ENCODE measurements at places on chromosomes 1 and 21.

DNA sequence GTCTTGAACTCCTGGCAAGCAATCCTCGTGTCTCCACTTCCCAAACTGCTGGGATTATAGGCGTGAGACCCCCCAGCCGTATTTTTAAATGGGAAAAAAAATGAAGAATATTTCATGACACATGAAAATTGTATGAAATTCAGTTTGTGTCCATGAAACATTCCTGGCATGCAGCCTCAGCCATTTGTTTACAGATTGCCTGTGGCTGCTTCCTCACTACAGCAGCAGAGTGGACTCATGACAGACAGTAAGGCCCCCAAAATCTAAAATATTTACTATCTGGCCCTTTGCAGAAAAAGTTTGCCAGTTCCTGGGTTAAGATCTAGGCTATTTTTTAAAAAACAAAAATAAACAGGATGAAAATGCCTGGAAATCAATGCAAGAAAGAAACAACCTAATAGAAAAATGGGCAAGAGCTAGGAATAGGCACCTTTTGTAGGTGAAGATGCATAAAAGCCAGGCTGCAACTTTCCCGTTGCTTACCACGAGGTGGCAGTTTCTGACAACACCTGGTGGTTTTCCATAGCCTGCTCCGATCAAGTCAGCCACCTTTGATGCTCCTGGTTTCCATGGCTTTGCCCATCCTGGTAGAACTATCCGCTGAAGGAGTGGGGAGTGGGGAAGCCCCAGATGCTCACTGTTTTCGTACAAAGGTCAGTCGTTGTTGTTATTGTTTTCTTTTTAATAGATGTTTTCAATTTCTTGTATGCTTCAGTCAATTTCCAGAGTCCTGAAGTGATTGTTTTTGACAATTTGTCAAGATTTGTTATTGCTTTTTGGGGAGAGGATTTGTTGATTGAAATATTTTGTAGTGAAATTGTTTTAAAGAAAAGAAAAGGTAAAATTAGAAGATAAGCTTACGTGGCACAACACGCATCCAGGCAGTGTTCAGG is 24.3 kb downstream of the UBE2Q1 start:
- no peak for DNase-seq

GRCh38 chr21:17542371-17543011 is 29.6 kb downstream of the CXADR start:
- no peak for DNase-seq

- no peak for DNase-seq
Measured at GRCh38 chr1:7617826-7618225, 153.3 kb upstream of the VAMP3 start.

DNA sequence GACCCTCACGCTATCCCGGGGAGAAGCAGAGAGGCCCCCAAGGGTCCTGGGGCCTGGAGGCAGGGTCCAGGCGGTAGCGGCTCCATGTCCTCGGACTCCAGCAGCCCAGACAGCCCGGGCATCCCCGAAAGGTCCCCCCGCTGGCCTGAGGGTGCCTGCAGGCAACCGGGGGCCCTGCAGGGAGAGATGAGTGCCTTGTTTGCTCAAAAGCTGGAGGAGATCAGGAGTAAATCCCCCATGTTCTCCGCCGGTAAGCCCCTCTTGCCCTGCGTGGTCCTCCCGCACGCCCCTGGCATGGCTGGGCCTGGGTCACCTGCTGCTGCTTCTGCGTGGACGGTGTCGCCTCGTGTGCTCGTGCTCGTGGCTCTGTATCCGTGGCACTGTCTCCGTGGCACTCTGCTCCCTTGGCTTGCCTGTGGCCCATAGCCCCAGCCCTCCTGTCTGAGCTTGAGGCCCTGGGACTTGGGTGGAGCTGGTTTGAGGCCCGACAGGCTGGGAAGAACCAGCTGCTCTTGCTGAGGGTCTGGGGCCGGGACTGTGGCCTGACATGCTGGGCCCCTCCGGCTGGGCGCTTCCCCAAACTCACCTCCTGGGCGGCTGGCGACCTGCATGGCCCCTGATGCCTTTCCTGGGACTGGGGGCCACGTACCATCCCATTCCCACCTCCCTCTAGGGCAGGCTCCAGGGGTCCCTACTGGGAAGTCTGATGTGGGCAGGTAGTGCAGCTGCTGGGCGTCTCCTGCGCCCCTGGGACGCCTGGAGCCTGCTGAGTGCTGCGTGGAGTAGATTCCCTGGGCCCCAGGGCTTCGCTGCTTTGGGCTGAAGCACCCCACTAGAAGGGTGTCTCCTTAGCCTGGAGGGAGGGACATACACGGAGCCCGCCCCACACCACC is 23.5 kb downstream of the PANK4 start:
- no peak for DNase-seq

GRCh38 chr21:38879912-38880576 is 74.3 kb downstream of the ETS2 start:
- DNase-seq = no peak

- no peak for DNase-seq
Measured at GRCh38 chr1:160344936-160345335, 1.8 kb downstream of the NCSTN start.

DNA sequence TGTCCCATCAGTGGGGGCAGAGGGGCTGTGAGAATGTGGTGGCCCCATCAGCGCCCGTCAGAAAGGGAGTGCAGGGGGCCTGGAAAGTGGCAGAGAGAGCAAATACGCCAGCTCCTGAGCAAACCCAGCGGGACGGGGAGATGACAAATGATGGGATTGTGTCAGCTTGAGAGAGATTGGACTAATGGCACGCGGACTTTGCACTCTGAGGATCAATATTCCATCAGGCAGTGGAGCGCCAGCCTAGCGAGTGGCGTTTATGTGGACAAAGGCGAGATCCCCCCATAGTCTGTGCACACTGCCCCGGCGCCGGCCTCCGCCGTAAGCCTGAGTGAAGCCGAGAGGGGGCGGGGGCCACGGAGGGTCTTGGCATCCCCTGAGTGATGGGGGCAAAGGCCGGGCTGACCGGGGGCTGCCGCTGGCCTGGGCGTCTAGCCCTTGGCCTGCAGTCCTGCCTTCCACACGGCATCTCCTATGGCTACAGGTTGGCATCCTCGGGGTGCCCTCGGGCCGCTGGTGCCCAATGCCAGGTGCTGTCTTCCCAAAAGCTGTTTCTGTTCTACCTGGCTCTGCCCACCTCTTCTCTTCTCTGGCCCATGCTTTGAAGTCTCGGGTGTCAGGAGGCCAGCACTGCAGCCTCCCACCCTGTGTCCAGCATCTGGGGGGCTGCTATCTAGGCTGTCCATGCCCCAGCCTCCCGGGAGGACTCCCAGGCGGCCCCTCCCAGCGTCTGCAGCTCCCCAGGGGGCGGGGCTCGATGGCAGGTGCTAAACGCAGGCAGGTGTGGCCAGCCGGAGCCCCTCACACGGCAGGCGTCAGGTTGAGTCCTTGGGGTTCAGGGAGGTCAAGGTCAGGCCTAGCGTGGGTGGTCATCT is 46.5 kb downstream of the PRDM16 start:
- no peak for DNase-seq

- no peak for DNase-seq
Measured at GRCh38 chr1:150271291-150271959, 1.2 kb upstream of the C1orf54 start.

DNA sequence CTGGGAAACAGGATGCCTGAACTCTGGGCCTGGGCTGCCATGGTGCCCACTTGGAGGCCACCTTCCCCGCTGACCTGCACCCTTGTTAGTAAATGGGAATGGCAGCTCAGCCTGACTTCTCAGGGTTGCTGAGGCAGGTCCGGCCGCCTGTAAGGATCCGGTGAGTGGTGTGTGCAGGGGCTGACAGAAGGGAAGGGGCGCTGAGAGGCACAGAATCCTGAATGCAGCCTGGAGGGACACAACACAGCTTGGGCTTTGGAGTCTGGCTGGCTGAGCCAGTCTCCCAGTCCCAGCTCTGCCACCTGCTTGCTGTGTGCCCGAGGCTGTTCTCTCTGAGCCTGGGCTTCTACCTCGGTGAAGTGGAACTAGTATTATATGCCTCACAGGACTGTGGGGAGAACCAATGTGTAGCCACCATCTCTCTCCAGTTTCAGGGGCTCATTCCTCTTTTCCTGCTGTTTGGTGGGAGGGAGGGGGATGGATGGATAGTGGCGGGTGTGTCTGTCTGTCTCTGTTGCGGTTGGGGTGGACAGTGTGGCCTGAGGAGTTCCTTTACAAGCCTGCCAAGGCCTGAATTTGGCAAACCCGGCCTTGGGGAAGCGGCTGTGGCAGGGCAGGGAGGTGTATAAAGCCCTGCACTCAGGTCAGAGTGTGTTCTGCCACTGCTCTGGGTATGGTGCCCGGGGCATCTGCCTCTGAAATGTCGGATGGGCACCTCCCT is 18.0 kb downstream of the ADORA1 start:
- no peak for DNase-seq

DNA sequence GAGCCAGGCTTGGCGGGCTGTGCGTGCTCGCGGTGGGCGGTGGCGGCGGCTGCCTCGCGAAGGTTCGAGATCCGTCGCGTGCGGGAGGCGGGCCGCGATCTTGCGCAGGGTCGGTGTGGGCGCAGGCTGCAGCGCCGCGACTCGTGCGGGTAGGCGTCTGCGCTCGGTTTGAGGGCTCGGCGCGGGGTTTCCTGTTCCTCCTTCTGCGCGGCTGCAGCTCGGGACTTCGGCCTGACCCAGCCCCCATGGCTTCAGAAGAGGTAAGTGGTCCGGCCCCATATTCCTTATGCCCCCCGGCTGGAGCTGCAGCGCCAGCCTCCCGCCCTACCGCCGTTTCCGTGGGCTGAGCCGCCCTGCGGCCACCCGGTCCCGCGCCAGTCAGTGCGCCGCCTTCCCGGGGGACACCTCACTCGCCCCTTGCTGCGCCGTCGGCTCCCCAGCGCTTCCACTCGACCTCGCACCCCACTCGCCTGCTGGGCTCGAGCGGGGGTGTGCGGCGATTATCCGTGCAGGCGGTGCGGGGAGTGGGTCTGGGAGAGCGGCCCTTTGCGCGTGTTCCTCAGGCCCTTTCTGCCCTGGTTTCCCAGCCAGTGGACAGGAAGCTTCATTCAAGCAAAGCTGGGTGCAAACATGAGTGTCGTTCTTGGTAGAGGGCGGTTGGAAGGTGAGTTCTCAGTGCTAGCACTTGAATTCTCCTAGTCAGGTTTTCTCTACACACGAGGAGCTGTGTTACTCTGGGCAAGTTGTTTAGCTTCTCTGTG is at the start of gene CACYBP:
TSS of gene CACYBP (plus strand) at position 12 of the 761 bp plus-strand sequence. CDS start at position 246, 234 bp downstream.
- no peak for DNase-seq

DNA sequence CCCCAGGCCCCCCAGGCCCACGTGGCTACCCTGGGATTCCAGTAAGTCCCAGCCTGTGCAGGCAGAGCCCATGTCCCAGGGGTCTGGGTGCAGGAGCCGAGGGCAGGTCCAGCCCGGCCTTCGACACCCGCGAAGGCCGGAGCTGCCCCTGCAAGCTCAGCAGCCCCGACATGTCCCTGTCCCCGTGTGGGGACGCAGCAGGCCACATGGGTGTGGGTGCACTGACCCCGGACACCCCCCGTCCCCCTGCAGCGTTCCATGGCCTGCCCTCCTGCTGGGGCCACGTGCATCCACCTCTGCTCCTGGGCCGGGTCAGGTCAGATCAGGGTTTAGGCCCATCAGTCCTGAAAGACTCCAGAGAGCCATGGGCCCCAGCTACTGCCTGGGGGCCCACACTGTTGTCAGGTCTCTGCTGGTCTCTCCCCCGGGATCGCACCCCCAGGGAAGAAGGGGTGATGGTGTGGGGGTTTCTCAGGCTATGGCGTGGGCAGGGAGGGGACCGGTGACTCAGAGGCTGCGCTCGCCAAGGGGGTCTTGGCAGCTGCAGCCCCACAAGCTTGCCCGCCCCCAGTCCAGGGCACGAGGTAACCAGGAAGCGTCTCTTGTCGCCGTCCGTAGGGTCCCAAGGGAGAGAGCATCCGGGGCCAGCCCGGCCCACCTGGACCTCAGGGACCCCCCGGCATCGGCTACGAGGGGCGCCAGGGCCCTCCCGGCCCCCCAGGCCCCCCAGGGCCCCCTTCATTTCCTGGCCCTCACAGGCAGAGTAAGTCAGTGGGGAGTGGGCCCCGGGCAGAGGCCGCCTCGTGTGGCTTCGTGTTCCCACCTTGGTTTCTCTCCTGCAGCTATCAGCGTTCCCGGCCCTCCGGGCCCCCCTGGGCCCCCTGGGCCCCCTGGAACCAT is 37.5 kb downstream of the SLC19A1 start:
- DNase-seq = no peak

DNA sequence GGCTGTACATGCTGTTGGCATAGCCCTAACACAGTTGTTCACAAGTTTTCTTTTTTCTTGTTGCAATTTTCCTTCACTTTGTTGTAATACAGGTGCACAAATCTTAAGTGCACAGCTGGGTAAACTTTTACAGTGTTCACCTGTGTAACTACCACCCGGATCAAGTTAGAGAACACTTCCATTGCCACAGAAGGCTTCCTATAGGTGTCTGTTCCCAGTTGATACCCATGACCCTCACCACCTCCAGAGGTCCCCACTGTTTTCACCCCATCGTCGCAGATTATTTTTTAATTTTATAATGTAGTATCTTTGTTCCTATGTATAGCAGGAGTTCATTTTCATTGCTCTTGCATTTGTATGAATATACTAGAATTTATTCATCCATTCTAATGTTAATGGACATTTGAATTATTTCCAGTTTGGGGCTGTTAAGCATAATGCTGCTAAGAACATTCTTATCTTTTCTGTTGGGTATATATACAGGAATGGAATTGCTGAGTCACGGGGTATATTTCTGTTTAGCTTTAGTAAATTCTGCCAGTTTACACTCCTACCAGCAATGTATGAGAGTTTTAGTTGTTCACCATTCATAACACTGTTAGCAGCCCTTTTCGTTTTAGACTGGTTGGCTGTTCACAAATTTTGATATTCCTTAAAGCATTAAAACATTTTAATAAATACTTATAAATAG is 16.4 kb downstream of the SPRTN start:
- no peak for DNase-seq

DNA sequence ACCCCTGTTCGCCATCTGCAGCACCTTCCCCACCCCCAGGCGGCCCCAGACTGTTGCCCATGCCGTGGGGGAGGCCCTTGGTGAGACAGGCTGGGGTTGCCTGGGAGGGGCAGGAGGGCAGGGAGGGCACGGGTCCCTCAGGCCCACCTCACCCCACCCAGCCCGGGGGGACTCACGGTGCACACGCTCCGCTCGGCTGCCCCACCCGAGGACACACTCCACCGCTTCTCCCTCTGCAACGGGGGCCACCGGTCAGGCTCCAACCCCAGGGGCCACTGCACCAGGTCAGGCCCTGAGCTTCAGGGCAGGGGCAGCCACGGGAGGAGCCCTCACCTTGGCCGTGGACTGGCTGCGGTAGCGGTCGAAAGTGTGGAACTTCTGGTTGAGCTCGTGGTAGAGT is 24.0 kb upstream of the COL16A1 start:
- DNase-seq = no peak

DNA sequence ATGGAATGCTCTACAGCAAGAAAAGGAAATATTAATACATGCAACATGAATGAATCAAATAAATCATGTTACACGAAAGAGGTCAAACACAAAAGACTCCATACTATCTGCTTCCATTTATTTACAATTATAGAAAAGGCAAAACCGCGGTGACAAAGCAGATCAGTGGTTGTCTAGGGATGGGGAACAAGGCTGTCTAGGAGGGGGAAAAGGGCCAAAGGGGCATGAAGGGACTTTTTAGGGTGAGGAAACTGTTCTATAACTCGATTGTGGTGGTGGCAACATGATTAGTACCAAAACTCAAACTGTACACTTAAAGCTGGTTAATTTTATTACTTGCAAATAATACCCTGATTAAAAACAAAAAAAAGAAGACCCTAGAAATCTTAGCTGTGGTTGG is 20.6 kb downstream of the CAPZB start:
- DNase-seq = no peak

- no peak for DNase-seq
Measured at GRCh38 chr1:226938903-226939437, 1.1 kb upstream of the COQ8A start.

Measured in activated CD4-positive, alpha-beta T cell treated with anti-CD3 and anti-CD28 coated beads for 24 hours (primary cell).